ENCODE measurements at places on chromosomes 16 and 17.

DNA sequence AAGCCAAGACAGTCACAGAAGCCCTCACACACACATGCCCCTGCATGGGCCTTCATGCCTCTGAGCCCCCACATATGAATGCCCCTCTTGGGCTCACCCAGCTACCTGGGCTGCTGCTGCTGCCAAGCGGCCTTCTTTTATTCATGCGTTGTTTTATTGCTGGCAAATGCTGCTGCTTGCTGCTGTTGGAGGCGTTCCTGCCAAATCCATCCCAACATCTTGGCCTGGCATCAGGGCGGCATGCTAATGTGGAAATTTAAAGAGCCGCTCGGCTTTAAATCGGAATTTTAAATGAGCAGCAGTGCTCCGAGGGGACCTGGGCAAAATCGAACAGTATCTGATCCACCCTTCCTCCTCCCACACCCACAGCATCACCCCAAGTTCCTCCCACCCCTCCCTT lies 39.0 kb downstream of the NEUROD2 start:
- DNase-seq, result no peak

DNA sequence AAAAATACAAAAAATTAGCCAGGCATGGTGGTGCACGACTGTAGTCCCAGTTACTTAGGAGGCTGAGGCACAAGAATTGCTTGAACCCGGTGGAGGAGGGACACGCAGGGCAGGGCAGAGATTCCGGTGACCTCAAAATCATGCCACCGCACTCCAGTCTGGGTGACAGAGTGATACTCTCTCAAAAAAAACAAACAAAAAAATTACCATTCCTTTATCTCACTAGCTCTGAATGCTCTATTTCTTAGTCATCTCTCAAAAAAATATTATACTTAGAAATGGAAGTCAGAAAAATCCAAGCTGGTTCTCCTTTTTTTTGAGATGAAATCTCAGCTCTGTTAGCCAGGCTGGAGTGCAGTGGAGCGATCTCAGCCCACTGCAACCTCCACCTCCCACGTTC lies 40.8 kb downstream of the SPOP start:
- DNase-seq, result no peak

GRCh38 chr16:23186171-23186570 lies 3.6 kb downstream of the SCNN1G start:
- no peak for DNase-seq

GRCh38 chr16:5323284-5324141 lies 225.9 kb upstream of the EEF2KMT start:
- DNase-seq, result no peak

DNA sequence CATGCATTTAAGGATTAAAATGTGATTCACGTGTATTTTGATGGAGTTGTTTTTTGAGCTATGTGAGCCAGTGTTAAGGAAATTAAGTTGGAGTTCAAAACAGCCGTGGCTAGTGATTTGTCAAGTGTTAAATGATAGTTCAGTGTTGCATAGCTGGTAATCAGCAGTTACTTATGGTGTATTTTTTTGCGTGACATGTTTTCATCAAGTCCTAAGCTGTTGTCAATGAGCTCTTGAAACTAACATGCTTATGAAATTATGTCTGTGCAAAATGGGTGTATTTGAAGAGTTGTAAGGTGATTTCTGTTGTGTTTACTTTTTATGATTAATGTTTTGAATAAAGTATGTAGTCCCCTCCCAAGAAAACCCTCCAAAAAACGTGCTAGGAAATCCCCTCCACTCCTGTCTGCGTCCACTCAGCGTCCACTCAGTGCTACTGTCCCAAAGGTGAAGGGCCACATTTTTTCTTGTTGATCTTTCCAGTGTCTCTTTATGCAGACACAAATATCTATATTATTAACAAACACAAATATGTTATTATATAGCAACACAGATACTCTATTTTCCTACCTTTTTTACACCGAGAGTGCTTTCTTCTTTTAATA lies 30.0 kb downstream of the USP10 start:
- no peak for DNase-seq

GRCh38 chr17:14323522-14323981 lies 22.7 kb downstream of the HS3ST3B1 start:
- no peak for DNase-seq

DNA sequence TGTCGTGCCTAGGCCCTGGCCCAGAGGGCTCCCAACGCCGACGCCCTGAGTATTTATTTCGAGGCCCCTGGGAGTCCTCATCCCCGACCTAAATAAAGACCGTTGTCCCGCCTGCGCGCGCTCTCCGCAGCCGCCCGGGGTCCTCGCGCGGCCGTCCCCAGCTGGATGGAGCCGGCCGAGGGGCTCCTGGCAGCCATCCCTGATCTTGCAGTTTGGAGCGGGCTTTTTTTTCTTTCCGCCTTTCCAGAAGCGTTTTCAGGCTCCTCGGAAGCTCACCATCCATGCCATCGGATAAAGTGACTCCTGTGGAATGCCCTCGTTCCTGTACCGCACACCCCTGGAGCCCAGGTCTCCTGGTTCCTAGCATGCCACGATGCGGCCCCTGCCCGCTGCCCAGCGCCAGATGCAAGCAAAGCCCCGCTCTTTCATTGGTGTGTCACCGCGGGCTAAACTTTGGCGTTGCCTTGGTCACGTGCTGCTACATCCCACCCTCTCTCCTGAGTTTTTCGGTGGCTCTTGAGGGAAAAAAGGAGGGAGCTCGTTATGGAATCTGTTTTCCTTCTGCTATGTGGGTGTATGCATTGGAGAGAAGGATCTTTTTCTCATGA lies 716 bp downstream of the TMEM94 start:
- no peak for DNase-seq

GRCh38 chr16:28182183-28182582 lies 29.6 kb downstream of the XPO6 start:
- DNase-seq, result no peak

- DNase-seq, result no peak
Observed at GRCh38 chr16:51276336-51276735, 125.3 kb upstream of the SALL1 start.

DNA sequence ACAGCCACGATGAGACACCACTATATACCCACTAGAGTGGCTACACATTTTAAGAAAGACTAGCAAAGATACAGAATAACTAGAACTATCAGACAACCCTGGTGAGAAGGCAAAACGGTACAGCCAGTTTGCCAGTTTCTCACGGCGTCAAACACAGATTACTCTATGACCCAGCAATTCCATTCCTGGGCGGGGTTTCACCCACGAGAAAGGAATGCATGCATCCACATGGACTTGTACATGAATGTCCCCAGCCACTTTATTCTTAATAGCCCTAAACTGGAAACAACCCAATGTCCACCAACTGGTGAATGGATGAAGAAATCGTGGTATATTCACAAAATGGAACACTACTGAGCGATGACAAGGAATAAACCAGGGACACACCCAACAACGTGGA lies 74.5 kb downstream of the MYH10 start:
- DNase-seq, result no peak

DNA sequence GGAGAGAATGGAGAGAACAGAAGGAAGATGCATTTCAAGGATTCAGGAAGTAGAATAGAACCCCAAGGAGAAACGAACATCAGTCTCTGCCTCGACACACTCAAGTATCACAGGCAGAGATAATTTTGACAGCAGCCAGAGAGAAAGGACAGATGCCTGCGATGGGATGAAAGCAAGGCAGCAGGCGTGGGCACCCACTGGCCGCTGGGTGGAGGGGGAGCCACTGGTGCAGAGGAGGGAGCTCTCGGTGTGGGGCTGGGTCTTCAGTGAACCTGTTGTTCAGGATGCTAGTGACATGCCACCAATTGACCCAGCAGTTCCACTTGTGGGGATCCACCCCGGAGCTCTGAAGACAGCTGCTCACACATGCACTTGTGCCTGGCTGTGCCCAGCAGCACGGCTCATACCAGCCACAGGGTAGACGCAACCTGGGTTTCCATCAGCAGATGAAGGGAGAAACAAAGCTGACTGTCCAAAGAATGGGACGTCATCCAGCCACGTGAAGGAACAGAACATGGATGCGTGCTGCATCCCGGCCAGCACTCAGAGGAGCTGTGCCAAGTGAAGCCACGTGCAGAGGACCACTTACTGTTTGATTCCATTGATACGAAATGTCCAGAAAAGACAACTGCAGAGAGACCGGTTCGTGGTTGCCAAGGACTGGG lies 127.0 kb downstream of the BANP start:
- no peak for DNase-seq

Measured in non-pigmented ciliary epithelial cell (primary cell).